GM10248 (cell line): ENCODE measurements at places on chromosomes 16 and 17.

DNA sequence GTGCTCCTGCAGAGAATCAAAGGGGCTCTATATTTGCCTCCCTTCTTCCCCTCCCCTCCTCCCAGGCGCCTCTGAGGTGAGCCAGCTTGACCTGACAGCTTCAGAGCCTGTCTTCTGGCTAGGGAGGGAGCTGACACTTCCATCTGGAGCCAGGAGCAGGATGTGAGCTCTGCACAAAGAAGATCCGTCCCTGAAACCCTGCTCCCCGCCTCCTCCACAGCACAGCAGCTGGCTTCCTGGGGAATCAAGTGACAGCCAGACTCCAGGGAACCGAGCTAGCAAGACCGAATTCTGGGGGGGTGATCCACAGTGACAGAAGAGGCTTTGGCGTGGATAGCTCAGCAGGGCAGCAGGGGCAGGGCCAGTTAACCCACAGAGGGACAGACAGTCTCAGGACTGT lies 37.2 kb downstream of the CCDC182 start:
- no peak for DNase-seq

DNA sequence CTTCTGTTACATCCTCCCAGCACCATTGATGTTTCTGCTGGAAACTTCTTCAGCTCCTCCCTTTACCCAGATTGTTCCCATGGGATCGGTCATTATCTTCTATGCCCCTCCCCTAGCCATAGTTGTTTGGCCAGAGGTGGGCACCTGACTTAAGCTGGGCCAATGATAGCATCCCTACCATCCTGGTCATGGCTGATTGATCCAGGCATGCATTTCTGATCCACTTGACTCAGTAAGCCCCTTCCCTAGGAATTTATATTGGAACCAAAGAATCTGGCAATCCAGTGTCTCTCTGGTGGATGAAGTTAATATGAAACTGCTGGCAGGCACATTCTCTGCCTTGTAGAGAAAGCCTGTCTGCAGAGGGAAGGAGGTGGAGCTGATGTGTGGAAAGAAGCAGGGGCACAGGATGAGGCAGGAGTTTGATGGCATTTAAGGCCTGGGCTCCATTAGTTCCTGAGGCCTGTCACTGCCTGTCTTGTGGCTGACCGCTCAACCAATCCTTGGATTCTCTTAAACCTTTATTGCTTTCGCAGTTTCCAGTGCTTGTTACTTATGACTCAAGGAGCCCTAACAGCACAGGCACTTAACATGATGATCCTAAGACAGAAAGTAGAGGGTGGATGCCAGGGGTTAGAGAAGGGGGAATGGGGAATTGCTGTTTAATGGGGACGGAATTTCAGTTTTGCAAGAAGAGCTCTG lies 152.4 kb downstream of the ABCC12 start:
- DNase-seq, result no peak

- no peak for DNase-seq
Observed at GRCh38 chr16:81973737-81974136, 37.5 kb downstream of the SDR42E1 start.

- no peak for DNase-seq
Observed at GRCh38 chr17:37823996-37824395, 79.1 kb upstream of the HNF1B start.

GRCh38 chr17:12250973-12251372 lies 230.3 kb downstream of the MAP2K4 start:
- no peak for DNase-seq

DNA sequence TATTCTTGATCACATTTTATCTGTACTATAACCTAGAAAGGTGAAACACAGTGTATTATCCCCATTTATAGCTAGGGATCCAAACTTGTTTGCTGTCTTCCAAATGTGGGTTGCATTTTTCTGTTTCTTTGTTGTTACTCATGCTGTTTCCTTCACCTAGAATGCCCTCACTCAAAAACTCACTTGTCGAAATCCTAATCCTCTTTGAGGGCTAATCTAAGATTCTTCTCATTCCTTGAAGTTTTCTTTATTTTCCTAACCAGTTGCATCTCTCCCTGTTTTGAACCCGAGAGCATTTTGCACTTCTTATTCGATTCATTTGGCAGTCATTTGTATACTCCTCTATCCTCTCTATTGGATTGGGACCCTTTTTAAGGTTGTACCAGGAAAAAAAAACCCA lies 9.6 kb downstream of the CALCOCO2 start:
- no peak for DNase-seq

DNA sequence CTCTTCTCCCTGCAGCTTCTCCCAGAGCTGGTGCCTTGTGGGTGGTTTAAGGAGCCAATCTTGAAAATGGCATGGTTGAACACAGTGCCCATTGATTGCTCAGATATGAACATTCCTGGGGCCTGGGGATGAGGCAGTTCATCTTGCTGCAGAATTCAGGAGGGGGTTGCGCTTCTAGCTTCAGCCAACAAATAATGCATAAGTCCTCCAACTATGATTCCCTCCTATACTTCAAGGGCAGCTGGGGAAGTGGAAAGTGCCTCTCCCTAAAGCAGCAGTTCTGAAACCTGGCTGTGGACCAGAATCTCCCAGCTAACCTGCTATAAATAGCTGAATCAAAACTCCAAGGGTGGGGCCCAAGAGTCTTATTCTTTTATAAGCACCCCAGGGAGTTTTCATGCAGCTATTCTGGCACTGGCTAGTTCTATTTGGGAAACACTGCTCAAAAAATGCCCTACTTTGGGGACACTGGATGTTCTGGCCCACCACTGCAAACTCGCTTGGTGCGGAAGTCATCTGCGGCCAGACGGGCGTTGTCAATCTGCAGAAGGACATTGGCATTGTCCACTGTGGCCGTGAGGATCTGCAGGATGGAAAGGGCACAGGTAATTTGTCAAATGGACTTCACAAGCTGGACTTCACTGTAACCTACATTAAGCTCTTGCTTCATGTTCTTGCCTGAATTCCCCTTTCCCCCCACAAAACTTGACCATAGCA lies 130.3 kb downstream of the CCDC144A start:
- no peak for DNase-seq

DNA sequence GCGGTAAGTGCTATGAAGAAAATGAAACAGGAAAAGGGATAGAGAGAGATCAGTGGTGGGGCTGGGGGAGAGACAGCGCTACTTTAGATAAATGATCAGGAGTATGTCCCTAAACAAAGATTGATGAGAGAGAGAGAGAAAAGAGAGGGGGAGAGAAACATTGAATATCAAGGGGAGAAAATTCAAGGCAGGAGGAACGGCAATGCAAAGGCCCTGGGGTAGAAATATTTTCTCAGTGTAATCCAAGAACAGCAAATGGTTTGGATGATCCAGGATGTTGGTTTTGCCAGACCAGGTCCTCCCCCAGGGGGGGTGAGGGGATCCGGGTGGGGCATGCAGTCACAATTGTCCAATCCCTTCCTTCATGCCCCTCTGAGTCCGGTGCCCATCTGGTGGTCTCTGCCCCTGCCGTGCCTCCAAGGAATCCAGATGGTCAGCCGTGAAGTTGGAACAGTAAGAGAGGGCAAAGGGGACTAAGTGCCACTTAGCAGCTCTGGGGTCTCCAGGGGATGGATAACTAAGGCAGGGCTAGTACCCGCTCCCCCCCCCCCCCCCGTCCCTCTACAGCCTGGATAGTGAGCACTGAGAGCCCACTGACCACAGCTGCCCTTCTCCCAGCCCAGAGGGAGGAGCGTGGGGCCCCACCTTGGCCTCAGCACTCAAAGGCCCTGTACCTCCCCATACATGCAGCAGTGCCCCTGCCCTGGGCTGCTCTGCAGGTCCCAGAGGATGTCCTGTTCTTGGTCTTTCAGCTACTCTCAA lies 43.7 kb downstream of the TMEM132E start:
- no peak for DNase-seq

- DNase-seq, result peak; percentile 93
Observed at GRCh38 chr17:81733507-81734404, 21.7 kb downstream of the SLC25A10 start.

- no peak for DNase-seq
Observed at GRCh38 chr16:81319221-81319912, 4.6 kb downstream of the GAN start.

DNA sequence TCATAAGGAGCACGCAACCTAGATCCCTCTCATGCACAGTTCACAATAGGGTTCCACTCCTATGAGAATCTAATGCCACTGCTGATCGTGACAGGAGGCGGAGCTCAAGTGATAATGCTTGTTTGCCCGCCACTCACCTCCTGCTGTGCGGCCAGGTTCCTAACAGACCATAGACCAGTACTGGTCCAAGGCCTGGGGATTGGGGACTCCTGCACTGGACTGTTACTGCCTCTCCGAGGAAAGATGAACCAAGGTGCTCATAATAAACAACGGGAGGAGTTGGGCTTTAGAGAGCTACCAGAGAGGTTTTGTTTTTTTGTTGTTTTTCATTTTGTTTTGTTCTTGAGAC lies 58.2 kb downstream of the TK2 start:
- DNase-seq, result no peak

DNA sequence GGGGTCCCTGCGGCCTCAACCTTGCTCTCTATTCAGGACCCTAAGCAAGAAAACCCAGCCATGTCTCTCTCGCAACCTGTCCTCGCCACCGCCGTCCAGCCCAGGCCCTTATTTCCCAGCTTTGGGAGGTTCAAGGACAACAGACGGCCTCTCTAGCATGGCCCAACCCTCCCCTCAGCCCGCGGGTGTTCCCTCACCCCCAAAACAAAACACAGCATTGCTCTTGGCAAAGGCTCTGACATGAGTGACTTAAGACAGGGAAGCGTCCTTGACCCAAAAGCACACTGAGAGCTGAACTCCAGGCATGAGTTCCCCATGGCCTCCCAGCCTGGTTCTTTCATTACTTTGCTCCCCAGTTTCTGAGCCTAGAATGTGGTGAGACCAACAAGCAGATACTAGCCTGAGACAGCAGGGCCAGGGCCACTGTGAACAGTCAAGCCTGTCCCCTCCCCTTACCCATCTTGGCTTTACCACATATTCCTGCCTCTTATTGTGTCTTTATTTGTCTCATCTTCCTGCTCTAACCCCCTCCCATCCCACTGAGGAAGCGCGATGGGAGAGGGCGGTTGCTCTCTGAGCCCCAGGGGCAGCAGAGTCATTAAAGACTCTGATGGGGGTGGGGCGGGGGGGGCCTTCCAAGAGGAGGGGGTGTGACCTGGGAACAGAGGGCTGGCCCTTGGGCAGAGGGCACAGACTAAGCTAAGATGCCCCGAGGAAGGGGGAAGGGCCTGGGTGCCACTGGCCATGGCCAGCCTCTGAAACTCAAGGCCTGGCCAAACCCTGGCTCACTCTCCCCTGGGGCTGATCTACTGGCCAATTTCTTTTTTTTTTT lies 11.8 kb downstream of the SREBF1 start:
- DNase-seq, result no peak

- DNase-seq, result no peak
Observed at GRCh38 chr16:86768228-86768791, 190.0 kb downstream of the FOXL1 start.

- no peak for DNase-seq
Observed at GRCh38 chr16:6446370-6446769, 886.3 kb upstream of the RBFOX1 start.

DNA sequence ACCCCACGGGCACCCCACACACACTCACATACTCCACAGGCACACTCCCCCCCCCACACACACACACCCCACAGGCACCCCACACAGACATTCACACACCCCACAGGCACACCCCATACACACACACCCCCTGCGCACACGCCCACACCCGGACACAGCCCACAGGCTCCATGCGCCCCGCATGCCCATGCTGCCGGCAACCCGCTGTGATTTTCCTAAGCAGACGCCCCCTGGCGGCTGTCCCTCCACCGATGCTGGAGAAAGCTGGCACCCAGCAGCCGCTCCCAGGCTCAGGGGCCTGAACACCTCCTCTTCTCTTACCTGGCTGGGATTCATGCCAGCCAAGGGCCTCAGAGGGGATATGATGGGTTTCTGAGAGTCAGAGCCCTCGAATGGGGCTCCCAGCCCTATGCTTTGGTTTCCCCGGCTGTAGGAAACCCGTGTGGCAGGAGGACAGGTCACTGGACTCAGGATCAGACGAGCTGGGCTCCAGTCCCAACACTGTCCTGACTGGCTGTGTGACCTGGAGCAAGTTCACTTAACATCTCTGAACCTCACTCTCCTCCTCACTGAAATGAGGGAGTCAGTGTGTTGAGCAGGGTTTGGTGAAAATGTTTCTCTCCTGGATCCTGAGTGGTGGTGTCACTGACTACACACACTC lies 19.6 kb upstream of the TNFRSF13B start:
- DNase-seq, result peak; percentile 83

DNA sequence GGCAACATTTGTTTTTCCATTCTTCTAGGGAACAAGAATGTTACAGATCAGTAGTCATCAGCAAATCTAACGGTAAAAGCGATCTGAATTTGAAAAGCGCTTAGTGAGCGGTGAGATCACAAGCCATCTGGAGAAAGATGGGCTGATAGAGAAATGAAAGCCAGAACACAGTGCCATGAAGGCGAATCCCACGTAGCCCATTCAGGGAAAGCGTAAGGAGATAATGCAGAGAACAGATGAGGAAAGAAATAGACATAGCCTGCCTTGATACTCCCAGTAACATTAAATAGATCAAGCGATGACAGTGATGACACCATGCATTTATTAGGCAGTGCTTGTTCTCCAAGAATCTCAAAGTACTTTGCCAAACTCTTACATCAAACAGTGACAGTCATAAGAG lies 183.1 kb upstream of the PSMD7 start:
- no peak for DNase-seq

DNA sequence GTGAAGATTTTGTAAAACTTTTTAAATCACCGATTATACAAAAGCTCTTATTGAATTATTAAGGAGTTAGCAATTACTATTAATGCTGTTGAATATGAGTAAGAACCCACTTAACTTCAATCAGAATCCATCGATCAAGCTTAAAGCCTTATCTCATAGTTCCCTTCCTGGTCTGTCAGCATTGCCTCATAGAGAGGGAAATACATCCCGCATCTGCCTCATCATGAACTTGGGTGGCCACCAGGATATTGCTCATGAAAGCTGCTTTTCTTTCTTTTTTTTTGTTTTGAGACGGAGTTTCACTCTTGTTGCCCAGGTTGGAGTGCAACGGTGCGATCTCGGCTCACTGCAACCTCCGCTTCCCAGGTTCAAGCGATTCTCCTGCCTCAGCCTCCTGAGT lies 66.7 kb downstream of the PIGL start:
- no peak for DNase-seq

DNA sequence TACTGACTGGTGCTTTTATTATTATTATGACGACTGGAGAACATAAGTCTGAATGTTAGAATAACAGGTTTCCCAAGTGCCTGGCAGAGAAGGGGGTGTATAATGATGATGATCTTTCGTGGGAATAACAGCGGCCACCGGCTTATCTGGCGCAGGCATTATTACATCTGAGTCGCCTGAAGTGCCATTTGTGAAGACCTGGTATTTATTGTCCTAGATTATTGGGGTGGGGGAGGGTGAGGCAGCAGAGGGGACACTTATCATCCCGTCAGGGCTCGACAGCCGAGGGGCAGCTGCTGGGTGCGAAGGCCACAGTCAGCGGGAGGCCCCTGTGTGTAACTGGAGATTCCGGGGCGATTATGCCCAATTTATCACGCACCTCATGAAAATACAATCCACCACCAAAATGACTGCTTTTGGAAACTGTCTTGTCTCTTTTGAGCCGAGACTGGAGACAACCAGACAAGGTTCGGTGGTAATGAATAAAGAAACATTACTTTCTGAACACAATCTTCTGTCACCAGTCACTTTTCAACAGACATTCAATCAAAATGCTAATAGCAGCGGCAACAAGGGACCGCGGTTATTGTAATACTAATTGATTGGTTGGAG lies 199.3 kb downstream of the CCDC182 start:
- DNase-seq, result no peak
